ENCODE measurements at places on chromosomes 3 and 15. TPM values are rescaled to one million over a fixed set of nuclear protein-coding genes. Genes with fewer than 3 reads are reported as not detected.

DNA sequence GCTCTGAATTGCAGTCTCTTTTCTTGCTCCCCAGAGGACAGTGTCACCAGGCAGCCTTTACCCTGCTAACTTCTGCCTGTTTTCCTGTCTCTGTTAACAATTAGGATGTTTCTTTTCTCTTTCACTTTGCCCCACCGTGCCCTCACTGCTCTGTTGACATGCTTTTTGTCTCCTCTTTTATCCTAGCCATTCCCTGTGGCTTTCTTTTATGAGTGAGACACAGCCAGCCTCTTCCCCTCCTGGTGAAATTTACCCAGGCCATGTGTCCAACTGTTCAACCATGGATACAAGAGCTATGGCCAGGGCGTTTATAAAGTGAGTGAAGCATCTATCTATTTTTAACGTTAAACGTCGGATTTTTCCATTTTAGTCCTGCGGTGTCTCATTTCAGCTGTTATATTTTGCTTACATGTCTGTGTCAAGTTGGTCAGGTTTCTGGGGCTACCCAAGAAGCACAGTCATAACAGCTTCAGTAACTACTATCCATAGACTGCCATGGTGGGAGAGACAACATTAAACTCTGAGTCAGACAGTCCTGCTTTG is 443.2 kb upstream of the AZI2 start:
- ATAC-seq = no peak

GRCh38 chr3:105731686-105732085 is 137.1 kb downstream of the CBLB start:
- ATAC-seq = no peak

DNA sequence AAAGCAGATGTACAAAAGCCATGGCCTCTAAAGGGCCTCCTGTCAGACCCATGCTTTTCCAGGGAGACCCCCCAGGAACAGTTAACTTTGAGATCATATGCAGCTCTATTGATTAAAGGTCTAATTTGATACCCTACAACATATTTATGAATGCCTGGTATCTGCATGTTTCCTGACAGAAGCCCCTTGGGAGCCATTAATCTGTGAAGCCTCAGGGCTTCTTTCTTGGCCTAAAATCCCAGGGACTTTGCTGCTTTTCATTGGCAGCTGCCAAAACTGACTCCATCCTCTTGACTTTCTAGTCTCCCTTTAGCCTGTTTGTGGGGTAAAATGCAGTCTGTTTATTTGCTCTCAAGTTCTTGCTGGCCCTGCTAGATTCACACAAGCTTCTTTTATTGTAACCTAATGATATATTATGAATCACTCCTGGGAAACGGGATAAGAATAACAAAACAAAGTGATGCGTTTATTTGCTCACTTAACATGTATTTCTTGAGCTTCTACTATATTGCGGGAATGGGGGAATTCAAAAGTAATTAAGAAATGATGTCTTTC is 257.0 kb downstream of the LSAMP start:
- ATAC-seq = no peak

GRCh38 chr3:41997702-41998550 is 36.0 kb upstream of the ULK4 start:
- no peak for ATAC-seq

- ATAC-seq = peak; percentile 38
These were observed 167.6 kb upstream of the ST8SIA2 start for GRCh38 chr15:92226020-92226612.

DNA sequence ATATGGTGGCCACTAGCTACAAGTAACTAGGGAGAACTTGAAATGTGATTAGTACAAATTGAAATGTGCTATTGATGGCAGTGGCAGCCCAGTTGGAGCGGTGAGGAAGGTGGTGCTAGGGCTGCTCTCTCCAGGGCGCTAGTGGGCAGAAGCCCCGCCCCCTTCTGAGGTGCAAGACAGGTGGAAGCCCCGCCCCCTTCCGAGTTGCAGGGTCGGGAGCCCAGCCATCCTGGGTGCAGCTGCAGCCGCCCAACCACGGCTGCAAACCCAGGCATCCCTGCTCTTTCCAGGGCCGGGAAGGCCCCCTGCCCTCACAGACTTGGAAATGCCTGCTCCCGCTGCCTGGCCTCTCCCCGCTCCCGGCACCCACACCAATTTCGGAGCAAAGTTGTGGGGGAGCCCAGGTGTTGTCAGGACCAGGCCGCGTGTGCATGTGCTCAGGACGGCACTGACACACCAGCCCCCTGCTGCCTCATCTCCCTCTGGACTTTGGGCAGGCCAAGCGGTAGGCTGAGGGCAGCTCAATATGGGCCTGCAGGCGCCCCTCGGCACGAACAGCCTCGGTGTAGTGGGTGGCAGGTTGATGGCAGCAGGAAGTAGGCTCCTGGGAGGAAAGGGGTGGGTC is 10.0 kb downstream of the ATR start:
- ATAC-seq = peak; percentile 26

- no peak for ATAC-seq
These were observed 53.7 kb downstream of the DLG1 start for GRCh38 chr3:197244751-197245150.

DNA sequence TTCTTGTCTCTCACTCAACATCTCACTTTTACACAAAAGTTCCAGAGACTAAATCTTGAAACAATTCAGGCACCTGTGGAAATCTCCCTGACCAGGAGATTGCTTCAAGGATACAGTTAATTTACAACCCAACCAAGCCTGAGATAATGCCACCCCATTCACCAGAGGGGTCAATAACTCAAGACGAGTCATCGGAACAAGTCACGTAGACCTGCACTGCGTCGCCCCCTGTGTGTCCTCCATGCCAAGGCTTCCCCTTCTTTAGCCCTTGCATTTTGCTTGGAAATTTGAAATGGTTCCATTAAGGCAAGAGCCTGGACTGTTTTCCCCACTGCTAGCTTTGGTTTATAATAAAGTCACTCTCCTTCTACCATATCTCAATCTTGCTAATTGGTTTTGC is 129.0 kb upstream of the NEO1 start:
- no peak for ATAC-seq

DNA sequence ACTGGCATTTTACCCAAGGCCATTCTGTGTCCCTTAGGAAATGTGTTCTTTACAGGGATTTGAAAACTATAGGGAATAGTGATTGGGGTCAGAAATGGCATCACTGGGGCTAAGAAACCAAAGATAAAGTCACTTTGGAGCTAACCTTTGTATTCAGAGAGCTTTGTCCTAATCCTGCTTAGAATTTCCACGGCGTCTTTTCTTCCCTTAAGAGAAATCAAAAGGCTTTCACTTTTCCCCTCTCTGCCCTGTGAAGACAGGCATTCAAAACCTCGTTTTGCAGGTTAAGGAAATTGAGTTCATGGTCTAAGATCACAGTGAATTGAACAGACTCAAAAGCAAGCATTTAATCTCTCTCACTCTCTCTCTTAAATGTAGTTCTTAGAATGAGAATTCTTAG is 182.5 kb downstream of the VGLL4 start:
- no peak for ATAC-seq

GRAMD2A gene
- total RNA-seq = 4.0 TPM

EPHB1 gene
- total RNA-seq = 0.40 TPM

IREB2 gene
- 33.0 TPM for total RNA-seq

PEAK1 gene
- total RNA-seq = 10.5 TPM

RAB43 gene
- 7.8 TPM for total RNA-seq

VGLL4 gene
- 36.3 TPM for total RNA-seq
